ENCODE measurements at places on chromosomes 7 and 10.

- no peak for DNase-seq
Observed at GRCh38 chr7:76267107-76267893, 35.2 kb upstream of the HSPB1 start.

GRCh38 chr7:114502454-114503254 lies 88.0 kb downstream of the FOXP2 start:
- DNase-seq, result no peak

DNA sequence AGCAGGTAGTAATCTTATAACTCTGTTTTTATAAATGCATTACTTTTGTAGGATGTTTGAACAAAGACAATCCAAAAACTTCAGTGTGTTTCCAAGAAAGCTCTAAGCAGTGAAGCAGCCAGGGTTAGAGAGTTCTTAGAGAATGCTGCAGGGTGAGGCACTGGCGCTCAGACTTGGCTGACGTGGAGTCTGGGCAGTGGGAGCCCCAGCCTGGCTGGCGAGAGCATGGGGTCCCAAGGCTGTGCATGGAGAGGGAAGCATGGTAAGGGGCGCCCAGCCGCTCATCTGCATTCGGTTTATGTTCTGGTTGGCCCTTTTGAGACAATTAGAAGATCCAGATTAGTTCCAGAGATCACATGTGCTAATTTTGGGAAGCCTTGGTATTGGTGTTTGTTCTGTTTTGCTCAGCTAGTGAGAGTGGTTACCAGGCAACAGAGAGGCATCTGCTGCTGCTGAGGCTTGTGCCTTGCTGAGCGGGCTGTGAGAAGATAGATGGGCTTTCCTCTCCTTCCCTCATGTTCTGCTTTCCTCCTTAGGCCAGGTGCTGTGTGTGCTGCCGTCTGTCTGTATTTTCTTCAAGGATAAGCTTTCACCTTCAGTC lies 10.3 kb downstream of the SUN1 start:
- DNase-seq, result no peak

- DNase-seq, result no peak
Observed at GRCh38 chr10:60312818-60313588, 76.7 kb downstream of the ANK3 start.

GRCh38 chr10:52906046-52906445 lies 133.5 kb upstream of the MBL2 start:
- DNase-seq, result no peak

DNA sequence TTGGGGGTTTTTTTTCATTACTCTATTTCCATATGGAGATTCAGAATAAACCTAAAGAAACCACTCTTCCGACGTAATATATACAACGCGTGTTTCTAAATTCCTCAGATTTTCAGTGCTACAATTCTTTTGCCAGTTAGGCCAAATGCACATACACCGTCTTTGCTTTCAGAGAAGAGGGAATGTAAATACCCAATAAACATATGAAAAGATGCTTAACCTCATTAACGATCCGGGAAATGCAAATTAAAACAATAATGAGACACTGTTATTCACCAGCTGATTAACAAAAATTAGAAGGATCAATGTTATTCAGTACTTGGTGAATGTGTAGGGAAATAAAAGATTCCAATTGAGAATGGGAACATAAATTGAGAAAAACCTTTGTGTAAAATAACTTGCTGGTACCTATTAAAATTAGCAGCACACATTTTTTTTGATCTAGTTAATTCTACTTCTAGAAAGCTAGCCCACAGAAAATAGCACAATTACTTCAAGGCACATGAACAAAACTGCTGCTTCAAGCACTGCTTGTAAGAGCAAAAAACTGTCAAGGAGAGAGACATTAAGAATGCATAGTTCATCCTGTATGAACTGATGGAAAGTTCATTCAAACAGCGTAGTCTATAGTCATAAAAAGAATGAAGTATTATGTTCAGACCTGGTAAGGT lies 56.7 kb downstream of the FGFR2 start:
- DNase-seq, result no peak

DNA sequence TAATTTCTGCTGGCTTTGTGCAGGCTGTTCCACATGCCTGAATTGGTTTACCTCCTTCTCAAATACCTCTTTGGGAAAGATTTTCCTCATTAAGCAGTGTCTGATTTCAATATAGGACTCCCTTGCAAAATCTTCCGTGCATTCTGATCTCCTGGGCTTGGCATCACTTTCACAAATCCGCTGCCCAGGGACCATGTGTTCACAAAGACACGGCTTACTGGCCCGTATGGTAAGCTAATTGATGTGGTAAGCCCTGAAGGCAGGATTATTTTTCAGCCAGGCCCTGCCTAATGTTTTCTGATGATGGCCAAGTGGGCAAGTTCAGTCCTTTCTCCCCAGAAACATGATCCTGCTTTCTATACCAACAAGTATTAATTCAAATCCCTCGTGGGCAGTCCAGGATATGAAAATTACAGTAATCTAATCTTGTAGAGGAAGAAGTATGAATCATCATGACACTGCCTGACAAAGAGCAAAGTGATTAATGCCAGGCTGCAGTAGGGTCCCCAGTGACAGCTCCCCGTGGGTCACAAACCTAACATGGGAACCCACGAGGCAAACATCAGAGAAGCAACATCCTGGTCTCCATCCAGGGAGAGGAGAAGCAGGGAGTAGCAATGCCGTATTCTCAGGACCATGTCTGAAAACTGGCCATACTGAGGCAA lies 11.6 kb upstream of the SVIL start:
- no peak for DNase-seq

GRCh38 chr7:51481421-51481820 lies 164.8 kb upstream of the COBL start:
- DNase-seq, result no peak

- no peak for DNase-seq
Observed at GRCh38 chr7:5424749-5425506, 1.3 kb upstream of the TNRC18 start.

DNA sequence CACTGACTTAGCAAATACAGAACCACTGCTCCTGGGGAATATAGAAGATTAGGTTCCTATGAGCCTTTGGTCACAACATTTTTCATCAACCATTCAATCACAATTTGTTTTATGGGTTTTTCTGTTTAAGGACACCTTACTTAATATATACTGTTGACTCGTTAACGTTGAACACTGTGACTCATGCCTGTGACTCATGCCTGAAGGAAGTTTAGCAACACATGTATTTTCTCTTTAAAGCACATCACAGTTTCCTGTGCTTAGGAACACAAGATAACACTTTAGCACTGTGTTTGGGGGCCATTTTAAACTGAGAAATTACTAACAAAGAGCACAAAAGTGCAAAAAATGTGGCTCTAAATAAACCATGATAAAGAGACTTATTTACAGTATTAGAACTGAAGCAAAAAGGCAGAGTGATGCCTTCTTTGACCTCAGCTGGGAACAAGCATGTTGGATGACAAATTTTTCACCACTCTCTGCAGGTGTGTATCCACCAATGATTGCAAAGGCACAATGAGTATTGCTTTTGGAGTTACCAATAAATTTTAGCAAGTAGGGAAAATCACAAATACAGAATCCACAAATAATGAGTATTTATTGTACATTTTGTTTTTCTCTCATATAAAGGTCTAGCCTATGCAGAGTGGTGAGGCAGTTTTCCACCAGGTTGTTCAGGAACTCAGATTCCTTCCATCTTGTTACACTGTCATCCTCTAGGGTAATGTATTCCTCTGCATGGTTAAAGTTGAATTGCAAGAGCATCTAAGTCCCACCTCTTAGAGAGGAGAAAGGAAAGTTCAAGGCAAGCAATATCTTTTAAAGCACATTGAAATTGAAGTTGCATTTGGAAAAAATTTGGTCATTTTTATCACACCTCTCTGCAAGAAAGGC lies 7.3 kb downstream of the FGFBP3 start:
- peak; percentile 42 for DNase-seq

DNA sequence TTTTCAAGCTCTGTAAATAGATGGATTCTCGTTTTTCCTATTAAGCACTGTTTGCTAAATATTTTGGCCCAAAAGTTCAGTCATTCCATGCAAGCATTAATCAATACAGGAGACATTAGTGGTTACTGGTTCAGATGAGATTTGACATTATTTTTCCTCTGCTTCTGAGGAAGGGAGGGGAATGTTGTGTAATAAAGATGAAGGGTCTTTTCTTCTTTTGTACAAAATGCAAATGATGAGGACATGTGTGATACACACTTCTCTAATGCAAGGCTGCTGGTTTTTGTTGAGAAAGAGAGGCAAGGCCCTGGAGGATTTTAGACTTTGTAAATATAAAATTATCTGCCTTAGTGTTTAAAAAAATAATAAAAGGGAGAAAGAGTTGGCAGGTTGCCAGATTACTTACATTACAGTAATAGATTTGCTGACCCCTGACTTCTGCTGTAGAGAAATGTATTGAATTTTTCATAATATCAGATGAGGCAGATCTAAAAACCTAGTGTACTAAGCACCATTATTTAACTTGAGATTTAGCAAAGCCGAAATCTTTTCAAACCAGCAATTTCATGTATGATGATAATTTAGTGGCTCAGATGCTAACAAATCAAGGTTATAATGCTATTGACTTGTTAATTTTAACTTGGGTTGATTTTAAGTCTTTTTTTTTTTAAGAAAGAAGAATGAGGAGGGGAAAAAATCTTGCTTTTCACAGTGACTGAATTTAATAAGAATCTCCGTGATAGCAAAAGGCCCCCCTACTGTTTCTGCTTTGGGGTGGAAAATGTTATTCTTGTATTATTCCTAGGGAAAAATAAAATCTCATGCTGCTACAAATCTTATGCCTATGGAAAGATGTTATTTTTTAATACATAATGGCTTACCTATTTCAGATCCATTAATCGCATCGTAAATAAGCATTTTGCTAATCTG lies 180.1 kb downstream of the ARID5B start:
- DNase-seq, result no peak

- no peak for DNase-seq
Observed at GRCh38 chr10:126867567-126868365, 37.5 kb upstream of the DOCK1 start.

GRCh38 chr7:44712012-44712411 lies 36.6 kb upstream of the ZMIZ2 start:
- DNase-seq, result no peak

DNA sequence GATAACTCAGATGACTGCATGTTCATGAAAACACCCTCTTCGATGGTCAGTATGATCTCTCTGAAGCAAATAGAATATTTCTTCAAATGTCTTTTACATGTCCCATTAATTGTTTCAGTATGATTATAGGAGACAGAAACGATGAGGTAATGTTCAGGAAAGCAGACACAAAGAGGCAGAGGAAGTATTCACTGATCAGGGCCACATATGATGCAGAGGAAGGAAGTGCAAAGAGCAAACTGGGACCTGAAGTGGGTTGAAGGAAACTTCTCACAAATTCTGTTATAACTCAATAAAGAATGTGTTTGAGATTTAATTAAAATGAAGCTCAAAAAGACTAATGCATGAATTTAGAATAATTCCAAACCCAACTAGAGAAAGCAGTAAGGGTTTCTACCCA lies 70.5 kb downstream of the TES start:
- no peak for DNase-seq

DNA sequence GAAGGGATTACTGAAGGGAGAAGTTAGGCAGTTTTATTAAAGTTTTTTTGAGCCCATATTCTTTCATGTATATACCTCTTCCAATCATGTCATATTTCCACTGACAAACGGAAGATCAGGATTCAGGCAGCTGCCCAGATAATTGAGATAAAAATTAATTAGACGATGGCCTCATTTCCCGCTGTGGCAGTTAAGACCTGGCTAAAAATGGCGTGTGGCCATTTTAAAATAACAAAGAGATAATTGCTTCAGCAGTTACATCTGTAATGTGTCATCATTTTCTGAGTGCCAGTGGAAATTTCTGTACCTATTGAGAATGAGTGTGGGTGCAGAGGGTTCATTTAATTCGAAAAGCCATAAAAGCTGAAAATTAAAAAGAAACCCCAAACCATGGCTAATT lies 215.1 kb downstream of the STK31 start:
- DNase-seq, result no peak

DNA sequence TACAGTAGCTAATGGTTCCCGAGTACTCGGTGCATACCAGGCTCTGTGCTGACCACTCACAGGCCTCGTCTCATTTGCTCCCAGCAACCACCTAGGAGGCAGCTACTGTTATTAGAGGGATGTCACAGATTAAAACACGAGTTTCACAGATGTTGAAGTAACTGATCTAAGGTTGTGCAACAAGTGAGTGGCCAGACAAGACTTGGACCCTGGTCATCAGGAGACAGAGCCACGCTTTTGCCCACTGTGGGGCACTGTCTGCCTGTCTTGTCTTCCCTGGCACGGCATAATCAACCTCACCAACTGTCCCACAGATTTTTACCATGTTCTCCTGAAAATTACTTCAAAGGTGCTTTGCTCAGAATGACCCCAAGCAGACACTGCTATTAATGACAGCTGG lies 111.6 kb upstream of the HABP2 start:
- no peak for DNase-seq

DNA sequence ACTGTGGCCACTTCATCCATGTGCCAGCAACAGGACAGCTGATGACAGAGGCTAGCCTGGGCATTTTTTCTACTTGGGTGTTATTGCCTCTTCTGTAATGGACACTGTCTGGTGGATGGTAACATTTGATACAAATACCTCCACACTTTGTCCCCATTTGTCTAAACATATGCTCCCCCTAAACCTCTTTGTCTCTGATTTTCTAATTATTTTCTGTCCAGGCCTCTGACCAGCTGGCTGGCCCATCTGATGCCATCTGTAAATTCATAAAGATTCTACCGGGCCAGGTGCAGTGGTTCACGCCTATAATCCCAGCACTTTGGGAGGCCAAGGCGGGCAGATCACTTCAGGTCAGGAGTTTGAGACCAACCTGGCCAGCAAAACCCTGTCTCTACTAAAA lies 84.7 kb upstream of the IFRD1 start:
- DNase-seq, result no peak

GRCh38 chr10:42938351-42938750 lies 138.5 kb upstream of the RET start:
- no peak for DNase-seq

GRCh38 chr10:126598009-126598408 lies 72.5 kb downstream of the C10orf90 start:
- no peak for DNase-seq

DNA sequence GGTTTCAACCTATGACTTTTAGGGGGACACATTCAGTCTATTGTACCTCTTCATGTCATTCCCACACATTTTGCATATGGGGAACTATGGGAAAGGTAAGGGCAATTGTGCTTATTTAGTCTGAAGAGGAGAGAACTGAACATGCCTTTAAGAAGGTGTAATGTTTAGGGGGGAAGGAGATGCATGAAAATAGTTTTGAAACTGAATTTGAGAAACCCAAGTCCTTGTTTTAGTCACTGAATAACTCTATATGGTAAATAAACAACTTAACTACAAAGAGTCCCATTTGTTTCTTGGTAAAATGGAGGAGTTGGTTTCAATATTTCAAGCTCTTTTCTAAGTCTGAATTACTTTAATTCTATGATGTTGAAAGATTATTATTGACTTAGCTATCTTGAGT lies 166.1 kb downstream of the DNAJB9 start:
- DNase-seq, result no peak

DNA sequence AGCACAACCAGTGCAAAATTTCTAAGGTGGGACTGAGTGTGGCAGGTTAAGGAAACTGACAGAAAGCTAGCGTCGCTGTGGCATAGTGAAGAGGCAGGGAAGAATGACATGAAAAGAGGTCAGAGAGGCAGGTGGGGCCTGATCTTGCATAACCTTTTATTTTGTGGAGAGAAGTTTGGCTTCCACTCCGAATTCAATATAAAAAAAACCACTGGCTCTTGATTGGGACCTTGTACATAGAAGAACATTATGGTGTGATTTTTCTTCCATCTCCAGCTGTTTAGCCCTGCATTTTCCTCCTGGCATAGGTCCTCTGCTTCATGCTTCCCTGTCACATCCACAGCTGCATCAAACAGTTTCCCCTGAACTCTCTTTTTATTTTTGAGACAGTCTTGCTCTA lies 170.5 kb upstream of the MEOX2 start:
- no peak for DNase-seq
